ENCODE measurements at places on chromosomes 6 and 20.

DNA sequence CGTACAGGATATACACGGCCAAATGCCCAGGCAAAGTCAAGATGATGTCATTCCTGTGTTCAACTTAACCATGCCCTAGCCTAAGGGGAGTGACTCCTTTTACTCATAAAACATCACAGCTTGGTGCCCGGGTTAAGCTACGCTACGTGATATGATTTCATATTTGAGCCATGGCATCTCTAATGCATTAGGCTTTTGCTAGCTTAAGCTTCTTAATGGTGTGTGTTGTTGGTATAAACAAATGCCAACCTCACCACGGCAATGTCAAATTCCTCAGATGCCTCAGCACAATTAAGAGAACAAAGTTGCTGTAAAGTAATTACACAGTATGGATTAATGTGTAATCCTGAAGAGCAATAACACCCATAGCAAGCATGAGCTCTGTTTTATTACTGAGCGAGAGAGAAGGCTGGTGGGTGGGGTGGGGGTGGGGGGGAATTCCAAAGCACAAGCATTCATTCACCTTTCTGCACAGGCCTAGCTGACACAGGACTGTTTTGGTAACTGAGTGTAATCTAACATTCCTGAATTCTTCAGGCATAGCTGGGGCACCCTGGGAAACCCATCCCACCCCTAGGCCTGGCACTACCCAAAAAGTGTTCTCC, 44.7 kb upstream of the CNKSR3 start:
- DNase-seq = no peak

DNA sequence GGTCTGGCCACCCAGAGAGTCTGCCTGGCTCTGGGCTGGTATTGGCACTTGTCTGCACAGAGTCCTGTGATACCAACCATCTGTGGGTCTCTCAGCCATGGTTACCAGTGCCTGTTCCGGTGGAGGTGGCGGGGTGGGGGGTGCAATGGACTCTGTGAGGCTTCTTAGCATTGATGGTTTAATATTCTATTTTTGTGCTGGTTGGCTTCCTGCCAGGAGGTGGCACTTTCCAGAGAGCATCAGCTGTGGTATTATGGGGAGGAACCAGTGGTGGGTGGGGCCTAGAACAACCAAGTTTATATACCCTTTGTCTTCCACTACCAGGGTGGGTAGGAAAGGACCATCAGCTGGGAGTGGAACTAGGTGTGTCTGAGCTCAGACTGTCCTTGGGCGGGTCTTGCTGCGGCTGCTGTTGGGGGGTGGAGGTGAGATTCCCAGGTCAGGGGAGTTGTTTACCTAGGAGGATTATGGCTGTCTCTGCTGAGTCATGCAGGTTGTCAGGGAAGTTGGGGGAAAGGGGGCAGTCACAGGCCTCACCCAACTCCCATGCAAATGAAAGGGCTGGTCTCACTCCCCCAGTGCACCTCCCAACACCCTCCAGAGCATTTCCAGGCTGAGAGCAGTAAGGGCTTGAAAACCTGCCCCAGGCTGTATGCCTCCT, 117.5 kb downstream of the FLRT3 start:
- DNase-seq = no peak

DNA sequence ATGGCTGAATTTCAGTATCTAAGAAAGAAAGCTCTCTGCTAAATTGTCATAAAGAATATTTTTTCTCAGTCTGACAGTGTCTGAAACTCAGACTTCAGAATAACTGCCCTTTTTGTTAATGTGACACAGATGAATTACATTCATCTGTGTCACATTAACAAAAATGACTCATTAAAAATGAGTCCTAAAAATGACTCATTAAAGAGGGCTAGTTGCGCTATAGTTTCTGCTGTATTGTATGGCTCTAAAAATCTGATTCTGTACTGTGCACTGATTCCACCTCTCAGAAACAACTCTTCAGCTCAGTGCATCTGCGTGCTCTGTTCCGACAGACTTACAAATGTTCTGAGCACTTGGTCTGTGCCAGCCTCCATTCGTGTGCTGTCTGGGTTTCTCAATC, 15.0 kb downstream of the RNF114 start:
- peak; percentile 77 for DNase-seq

DNA sequence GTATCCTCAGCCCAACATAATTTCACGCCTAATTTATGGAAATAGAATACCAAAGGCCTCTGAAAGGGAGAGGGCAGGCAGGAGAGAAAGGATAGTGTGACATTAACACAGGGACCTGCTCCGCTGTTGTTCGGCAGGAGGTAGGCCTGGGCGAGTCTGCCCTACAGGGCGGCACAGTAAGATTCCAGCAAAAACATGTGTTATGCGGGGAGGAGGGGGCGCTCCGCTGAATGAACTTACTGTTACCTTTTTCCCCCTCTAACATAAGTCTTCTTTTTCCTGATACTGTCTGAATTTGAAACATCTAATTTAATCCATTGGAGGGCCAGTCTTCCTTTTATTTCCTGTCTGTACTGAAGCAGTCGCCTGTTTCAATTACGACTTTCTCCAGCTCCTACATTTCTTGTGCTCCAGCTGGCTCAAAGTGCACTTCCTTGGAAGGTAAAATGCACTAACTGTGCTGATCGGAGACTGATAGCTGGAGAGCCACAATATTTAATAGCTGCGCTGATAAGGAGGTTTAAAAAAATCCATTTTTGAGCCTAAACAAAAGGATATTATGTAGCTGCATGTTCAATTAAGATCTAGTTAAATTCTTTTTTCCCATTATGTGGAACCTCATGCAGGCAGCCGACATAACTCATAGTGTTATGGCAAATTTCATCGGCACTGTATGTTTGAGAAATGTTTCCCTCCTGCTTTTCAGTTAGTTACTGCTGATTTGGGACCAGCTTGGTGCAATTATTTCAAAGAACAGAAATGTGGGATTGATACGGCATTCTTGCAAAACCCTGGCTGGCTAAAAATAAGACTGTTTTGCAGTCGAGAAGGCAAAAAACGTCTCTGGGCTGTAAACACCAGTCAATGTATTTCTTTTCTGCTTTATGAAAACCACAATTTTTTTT, 193.0 kb downstream of the FOXC1 start:
- DNase-seq = no peak

GRCh38 chr6:21893793-21894192, 300.2 kb downstream of the SOX4 start:
- DNase-seq = no peak

GRCh38 chr20:43034981-43035724, 154.6 kb downstream of the PTPRT start:
- no peak for DNase-seq

GRCh38 chr20:44703183-44703925, 11.8 kb upstream of the CCN5 start:
- DNase-seq = no peak

DNA sequence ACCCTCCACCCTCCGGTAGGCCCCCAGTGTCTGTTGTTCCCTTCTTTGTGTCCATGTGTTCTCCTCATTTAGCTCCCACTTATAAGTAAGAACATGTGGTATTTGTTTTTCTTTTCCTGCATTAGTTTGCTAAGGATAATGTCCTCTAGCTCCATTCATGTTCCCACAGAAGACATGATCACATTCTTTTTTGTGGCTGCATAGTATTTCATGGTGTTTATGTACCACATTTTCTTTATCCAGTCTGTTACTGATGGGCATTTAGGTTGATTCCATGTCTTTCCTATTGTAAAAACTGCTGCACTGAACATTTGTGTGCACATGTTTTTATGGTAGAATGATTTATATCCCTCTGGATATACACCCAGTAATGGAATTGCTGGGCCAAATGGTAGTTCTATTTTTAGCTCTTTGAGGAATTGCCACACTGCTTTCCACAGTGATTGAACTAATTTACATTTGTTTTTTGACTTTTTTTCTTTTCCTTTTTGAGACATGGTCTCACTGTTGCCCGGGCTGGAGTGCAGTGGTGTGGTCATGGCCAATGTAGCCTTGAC, 4.5 kb downstream of the KPNA5 start:
- DNase-seq = no peak

GRCh38 chr20:16273812-16274555, 299.3 kb downstream of the KIF16B start:
- DNase-seq = no peak

- DNase-seq = no peak
These were observed 188.2 kb downstream of the SIM1 start for GRCh38 chr6:100276311-100277057.

DNA sequence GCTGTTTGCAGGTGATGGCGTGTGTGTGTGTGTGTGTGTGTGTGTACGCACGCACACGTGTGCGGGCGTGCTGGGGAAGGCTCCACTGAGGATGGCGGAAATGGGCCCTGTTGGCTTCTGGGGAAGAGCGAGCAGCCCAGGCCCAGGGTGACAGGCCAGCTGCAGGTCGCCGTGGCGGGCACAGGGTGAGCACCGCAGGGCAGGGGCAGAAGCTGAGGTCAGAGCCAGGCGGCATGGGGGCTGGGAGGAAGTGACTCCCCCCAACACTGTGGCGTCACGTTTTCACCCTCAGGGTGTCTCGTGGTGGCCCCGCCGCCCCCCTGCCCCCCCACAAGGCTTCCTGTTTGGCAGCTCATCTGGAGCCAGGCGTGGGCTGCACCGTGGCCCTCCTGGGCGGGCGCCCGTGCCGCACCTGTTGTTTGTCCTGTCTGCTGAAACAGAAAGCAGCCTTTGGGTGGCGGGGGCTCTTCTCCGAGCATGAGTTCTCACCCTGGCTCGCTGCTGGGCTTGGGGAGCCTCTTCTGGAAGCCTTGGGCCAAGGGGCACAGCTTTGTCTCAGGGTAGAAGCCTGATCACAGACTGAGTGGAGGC, 7.1 kb downstream of the RBM38 start:
- DNase-seq = no peak

- DNase-seq = no peak
These were observed 138.1 kb upstream of the SLC24A3 start for GRCh38 chr20:19074356-19074755.

GRCh38 chr6:159805440-159806020, 5.5 kb downstream of the PNLDC1 start:
- no peak for DNase-seq

DNA sequence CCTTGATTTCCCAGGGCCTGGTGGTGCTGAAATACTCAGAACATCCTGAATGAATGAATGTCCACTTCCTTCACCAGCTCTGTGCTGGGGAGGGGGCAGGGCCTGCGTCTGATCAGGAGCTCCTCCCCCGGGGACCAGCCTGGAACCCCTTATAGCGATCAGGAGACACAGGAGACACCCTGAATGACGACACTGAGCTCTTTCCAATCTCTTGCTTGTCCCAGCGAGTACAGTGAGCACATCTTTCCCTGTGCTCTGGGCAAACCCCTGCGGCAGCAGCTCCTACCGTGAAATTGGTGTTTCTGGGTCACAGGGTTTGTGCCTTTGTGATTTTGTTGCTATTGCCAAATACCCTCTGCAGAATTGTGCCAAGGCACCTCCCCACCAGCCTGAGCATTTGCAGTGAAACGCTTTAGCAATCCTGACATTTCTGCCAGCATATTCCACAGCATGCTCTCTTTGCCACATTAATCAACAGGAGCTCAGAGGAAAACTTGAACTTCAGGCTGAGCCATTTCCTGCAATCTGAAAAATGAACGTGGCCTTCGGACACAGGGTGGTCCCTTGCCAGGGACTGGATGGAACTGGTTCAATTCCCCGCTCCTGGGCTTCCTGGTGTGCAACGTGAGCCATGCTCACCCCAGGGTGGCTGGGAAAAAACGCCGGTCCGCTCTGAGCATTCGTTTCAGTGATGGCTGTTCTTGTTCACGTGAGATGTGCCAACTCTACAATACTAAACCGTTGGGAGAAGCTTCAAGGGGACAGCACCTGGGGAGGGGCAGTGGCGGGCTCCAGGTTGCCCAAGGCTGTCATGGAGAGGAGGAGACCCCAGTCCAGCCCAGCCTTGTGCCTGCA, 23.1 kb upstream of the MRGBP start:
- peak; percentile 39 for DNase-seq

DNA sequence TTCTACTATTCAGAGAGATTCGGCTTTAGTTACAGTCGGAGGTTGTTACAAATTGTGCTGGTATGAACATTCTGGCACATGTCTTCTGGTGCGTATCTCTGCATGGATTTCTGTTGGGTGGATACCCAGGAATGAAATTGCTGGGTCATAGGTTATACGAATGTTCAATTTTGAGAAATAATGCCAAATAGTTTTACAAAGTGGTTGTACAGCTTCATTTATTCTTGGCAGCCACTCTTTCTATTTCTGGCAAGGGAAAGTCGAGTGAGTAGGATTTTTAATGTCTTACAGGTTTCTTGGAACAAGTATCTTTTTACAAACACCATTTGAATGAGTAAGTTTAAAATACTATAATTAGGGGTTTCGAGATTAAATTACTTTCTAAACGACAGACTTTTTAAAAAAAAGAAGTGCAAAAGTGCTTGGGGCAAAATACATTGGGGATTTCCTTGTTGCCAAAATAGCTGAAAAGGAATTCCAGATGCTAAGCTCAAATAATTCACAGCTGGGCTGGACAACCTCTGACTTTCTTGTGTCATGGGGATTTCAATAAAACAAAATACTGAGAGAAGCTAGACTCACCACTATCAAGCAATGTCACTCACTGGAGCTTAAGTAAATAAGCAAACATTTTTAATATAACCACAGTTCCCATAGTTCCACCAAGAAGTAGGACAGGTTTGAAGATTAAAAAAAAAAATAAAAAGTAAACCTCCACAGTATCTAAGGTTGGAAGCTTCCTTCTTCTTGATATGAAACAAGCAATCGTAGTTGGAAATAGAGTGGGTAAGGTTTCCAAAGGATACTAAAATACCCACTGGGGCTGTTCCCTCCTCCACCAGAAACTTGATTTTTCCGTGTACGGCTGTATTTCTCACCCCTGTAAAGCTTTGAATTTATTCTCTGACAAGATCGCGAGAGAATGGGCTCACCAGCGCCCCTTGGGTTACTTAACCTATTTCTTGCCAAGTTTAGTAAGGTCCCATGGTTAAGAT, 21.6 kb upstream of the GFOD1 start:
- peak; percentile 91 for DNase-seq

DNA sequence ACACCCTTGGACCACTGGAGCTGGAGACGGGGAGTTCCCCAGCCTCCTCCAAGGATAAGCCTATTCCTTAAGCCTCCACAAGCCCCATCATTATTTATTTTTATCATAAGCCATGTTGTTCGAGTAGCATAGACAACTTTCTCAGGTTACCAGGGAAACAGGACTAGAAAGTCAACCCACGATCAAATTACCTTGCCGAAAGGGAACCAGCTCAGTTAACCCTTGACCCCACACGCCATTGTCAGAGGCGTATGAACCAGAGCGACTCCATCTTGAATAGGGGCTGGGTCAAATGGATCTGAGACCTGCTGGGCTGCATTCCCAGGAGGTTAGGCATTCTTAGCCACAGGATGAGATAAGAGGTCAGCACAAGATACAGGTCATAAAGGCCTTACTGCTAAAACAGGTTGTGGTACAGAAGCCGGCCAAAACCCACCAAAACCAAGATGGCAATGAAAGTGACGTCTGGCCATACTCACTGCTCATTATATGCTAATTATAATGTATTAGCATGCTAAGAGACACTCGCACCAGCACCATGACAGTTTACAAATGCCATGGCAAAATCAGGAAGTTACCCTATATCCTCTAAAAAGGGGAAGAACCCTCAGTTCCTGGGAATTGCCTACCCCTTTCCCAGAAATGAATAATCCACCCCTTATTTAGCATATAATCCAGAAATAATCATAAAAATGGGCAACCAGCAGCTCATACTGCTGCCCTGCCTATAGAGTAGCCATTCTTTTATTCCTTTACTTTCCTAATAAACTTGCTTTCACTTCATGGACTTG, 22.4 kb downstream of the SYNJ2 start:
- DNase-seq = no peak

All from fibroblast of lung (primary cell).